ENCODE measurements at places on chromosomes 13 and 19. TPM values are rescaled to one million over a fixed set of nuclear protein-coding genes. Genes with fewer than 3 reads are reported as not detected.

- no peak for DNase-seq
These were observed 539.7 kb downstream of the RFC3 start for GRCh38 chr13:34357435-34358232.

DNA sequence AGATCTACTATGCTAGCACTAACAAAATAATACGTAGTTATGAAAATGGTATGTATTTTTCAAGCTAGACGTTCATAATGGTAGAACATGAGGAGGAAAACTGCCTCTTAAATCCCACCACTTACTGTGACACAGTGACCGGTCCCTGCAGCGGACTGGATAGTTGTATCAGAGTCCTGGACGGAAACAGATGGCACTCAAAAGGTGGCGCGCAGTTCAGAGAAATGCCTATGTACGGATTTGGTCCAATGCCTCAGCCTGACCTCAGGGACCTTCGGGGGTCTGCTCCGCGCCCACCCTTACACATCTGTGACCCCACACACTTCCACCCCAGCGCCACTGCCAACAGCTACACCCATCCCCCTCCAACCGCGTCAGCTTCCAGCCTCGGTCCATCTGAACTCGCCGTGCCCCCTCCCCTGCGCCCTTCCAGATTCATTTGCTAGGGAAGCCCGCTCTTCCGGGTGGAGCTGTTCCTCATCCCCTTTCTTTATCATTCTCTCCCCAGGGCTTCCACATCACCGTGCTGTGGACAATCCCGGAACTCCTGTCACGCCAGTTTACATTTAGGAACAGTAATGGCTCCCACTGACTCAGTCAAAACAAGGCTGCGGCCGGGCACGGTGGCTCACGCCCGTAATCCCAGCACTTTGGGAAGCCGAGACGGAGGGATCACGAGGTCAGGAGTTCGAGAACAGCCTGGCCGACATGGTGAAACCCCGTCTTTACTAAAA, 792 bp upstream of the LENG8 start:
- DNase-seq = peak; percentile 67

GRCh38 chr13:104875038-104875754, 1660.3 kb downstream of the EFNB2 start:
- no peak for DNase-seq

- no peak for DNase-seq
These were observed 19.5 kb downstream of the CFAP97D2 start for GRCh38 chr13:114198556-114198955.

The SACS gene
- total RNA-seq = 23.3 TPM

The SLAIN1 gene
- total RNA-seq = 9.1 TPM

The ZNF880 gene
- 22.2 TPM for total RNA-seq
